Caco-2 (cell line): ENCODE measurements at places on chromosomes 1 and 21. TPM values are rescaled to one million over a fixed set of nuclear protein-coding genes. Genes with fewer than 3 reads are reported as not detected.

NBPF4 gene
- total RNA-seq, result 0.53 and 0.88 TPM in 2 replicates

LRRC38 gene
- not detected in 2 replicates for total RNA-seq

DNALI1 gene
- 0.21 and 0.27 TPM in 2 replicates for total RNA-seq

LAPTM5 gene
- total RNA-seq, result 0.14 TPM in 1 of 2 replicates, not detected in the other

DNA sequence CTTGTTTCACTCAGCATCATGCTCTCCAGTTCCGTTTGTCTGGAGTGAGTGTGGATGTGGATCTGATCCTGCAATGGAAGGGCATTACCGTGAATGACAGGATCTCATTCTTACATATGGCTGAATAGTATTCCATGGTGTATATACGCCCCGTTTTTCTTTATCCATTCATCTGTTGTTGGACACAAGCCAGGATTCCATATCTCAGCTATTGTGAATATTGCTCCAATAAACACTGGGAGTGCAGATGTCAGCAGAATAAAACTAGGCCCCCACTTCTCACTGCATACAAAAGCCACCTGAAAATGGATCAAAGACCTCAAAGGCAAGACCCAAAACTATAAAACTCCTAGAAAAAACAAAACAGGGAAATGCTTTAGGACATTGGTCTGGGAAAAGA is 120.3 kb upstream of the TMPRSS2 start:
- no peak for DNase-seq

- no peak for DNase-seq
Measured at GRCh38 chr1:180020017-180020416, 65.4 kb downstream of the CEP350 start.

- DNase-seq, result no peak
Measured at GRCh38 chr1:208047476-208047934, 136.6 kb upstream of the CD34 start.

DNA sequence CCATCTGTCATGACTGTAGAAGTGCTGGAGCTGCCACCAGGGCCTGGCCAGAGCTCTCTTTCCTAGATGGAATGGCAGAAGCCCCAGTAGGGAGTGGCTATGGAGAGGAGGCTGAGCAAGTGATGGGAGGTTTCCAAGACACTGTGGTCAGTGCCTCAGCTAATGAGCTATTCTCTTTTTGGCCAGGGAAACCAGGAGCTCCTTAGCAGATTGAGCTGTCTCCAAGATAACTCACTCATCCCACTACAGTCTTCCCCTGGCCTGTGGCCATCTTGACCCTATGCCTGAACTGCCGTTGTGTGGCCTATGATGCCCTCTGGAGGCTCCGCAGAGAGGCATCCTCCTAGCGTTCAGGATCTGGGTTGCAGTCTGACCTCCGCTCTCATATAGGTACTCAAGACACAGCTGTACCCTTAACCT is 60.5 kb downstream of the ERI3 start:
- DNase-seq, result peak; percentile 50

DNA sequence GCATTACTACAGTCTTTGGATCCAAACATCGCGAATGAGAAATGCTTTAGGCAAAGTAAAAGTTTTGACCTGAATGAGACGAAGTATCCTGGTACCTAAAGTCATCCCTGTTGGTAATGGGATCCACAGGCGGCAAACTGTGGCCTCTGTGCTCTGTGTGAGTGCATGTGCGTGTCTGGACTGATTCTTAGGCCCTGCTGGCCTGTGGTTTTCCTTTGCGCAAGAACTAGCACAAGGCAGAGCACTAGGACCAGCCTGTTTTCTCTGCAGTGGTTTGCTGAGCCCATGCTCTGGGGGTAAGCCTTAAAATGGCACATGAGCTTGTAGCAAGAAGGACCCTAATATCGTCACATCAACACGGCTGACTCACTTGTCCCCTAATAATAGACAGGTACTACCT is 251.2 kb downstream of the DSCAM start:
- no peak for DNase-seq

DNA sequence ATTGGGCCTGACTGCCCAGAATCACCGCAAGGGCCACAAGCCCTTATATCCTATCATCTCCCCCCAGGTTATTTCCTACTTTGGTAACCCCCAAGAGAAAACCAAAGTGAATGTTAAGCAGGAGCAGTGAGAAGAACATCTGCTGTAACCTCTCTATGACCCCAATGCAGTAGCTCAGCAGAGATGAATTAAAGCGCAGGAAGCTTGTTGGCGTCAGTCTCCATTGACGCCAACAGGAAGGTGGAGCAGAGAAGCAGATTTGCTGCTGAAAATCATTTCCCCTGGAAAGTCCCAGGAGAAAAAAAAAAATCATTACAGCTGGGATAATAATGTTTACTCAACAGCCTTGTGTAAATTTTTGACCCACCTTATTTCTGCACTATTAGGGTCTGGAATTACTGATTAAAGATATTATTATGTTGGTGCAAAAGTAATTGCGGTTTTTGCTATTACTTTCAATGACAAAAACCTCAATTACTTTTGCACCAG is 33.2 kb upstream of the FAM163A start:
- no peak for DNase-seq

DNA sequence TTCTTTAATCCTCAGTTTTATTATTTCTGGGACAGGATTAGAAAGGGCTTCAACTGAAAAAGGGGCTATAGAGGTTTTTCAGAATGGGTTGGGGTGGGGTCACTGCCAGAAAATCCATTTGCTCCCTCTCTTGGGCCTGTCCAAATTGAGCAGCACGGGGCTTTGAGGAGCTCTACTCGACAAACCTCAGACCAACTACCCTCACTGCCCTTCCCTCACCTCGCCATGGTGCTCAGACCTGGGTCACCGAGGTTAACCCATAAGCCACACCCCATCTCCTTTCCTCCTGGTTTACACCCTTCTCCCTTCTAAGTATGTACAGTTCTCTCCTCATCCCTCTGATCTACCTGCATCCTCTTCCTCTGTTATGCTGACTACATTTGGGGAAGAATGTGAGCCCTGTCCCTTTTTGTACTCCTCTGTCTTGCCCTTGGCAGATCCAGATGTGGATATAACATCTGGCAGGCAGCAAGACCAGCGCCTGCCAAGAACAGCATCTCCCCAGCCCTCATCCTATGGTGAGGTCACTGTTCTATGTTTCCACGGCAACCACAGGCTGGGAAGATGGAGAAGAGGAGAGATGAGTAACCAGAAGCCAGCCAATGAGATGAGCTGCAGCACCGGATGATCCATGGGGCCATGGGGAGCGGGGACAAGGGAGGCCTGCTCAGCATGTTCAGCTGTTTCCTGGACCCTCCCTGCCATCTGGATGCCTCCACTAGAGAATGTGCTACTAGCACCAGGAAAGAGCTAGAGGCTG is 3.7 kb upstream of the FABP3 start:
- DNase-seq, result peak; percentile 37

DNA sequence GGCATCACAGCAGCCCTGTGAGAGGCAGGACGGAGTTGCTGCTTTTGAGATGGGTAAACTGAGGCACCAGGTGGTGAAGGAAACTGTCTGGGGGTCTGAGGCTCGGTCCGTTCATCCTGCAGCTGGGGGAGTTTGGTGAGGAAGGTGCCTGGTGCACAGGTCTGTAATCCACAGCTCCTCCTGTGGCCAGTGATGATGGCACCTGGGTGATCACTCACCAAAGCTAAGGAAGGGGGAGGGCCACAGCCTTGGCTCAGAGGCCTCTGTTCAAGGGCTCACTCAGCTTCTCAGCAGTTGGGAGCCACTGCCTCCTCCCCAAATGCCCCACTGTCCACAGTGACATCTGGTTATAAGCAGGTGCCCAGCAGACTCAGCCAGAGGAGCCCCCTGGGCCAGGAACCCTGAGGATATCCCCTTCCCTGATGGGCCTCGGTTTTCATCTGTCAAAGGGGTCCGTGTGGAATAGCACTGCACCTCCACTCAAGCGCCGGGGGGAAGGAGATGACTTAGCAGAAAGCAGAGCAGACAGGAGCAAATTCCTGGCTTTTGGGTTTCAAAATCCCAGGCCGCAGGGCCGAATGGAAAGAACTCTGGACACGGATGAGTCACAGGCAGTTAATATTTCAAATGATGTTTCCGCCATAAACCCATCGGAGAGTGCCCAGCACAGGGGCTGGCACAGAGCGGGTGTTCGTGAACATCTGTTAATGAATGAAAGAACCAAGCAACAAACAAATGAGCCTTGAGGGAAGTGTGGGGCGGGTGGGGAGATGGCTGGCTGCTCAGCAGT is 82.8 kb downstream of the DMRTB1 start:
- DNase-seq, result no peak

GRCh38 chr1:155167166-155168104 is 5.7 kb downstream of the KRTCAP2 start:
- peak; percentile 89 for DNase-seq

- DNase-seq, result no peak
Measured at GRCh38 chr1:11708554-11709350, 17.2 kb downstream of the DRAXIN start.

DNA sequence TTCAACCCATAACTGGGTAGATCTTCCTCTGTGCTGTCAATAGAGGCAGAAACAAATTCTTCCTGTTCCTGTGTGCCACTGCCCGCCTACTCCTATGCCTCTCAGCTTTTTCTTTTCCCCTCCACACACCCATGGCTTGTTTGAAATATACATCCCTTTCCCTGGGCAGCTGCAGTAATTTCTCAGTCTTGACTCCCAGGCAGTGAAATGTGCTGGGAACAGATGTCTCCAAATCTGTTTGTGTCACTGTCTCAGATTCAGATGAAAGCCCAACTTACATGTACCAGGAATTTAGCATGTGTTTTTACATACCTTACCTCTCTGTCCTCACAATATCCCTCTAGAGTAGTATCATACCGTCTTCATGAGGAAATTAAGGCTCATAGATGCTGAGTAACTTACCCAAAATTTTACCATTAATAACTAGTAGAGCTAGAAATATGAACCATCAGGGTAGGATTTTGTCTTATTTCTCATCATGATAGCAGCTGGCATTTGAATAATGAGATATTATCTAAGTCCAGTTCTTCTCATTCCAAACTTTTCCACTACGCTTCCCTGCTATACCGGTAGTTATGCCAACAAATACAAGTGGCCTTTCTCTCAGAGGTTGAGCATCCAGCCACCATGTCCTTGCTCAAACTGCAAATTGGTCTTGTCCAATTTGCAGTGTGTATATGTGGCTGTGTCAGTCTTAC is 4.7 kb upstream of the VASH2 start:
- no peak for DNase-seq

- DNase-seq, result no peak
Measured at GRCh38 chr1:215600258-215600792, 33.2 kb downstream of the KCTD3 start.

DNA sequence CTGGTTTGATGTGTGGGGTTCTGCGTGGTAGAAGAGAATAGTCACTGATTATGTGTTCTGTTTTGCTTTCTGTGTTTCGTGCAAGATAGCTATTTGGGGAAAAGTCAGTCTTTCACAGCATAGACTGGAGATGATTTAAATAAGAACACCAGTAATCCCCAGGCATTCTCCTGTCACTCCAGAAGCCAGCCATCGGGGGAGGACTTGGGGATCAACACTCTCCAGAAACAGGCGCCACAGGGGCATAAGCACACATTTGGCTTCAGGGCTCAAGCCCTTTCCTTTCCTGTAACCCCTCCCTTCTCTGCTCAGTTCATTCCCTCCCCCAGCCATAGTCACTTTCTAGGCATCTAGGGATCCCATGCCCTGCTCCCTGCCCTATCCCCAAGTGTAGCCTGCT is 97.3 kb upstream of the BEND5 start:
- DNase-seq, result no peak

DNA sequence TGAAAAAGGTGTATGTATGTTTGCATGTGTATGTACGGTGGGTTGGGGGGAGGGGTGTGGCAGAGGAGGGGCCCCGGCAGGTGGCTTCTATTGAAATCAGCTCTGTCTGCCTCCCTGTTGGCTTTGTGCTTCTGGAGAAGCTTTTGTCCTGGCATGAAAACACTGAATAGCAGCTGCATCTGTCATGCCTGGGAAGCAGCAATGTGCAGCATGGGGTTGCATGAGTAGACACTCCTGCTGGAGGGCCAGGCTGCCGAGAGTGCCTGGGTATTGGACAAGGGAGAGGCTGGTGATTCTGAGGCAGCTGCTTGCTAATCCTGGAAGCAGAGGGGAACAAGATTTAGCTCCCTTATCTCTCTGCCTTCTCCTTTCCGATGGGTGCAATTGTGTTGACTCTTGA is 20.5 kb downstream of the MAPKAPK2 start:
- DNase-seq, result no peak

DNA sequence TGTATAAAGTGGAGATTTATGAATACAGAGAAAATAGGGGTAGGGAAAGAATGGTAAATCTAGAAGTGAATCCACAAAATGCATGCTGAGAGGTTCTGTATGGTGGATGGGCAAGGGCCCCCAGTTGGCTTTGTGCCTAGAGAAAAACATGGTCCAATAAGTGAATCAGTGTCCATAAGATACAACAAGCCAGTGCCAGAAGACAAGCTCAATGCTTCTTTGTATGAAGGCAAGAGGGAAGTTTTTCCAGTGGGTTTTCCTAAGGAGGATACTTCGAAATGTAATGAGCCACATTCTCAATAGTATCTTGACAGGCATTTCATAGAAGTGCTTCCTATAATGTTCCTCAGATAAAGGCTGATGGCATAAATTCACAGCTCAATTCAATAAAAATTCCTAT is 169.4 kb upstream of the HMCN1 start:
- DNase-seq, result no peak

DNA sequence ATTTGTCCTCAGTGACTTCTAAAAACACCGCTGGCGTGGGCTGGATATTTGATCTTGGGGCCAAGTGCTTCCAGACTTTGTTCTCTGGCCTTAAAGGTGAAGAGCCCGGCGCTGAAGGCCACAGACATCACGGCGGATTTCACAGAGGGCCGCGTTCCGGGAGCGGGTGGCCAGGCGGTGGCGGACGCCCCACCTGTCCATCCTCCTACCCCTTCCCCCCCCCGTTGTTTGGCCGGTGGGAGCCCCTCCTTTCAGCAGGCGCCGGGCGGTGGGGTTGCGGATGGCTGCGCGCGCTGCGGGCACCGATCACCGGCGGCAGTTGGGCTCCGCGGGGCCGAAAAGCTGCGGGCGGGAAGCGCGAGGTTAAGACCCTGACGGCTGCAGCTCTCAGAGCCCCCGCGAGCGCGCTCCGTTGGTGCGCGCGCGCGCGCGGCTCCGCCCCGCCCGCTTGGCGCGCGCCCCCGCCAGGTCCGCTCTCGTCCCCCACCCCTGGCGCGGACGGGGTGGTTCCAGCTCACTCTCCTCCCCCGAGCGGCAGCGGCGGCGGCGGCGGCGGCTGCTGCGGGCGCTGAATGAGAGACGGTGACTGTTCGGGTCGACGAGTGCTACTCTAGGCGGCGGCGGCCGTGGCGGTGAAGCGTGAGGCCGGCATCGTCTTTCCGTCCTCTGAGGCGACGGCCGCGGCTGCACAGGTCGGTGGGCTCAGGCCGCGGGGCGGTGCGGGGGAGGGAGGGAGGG is at the start of gene RALGPS2:
TSS of gene RALGPS2 (plus strand) at position 517 of the 738 bp plus-strand sequence. CDS start 51,521 bp downstream, outside the sequence.
- DNase-seq, result peak; percentile 66

- DNase-seq, result no peak
Measured at GRCh38 chr21:35991131-35991530, 69.2 kb downstream of the SETD4 start.

DNA sequence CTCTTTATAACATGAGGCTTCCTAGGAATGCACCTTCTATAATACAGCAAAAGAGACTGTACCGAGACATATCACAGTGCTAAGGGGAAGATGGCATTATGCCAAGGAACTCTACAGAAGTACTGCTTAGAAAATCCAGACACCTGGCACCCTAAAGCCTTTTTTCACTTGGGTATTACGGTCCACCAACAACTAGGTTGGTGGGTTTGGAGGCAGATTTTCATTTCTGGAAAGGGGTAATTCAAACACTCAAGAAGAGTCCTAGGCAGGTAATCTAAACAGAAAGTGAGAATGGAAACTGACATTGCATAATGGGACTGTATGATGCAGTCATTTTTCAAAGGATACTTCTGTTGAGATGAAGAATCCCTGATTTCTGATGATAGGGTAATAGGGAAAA is 19.6 kb downstream of the SCMH1 start:
- no peak for DNase-seq

GRCh38 chr1:53964109-53964508 is 18.0 kb downstream of the LRRC42 start:
- no peak for DNase-seq
